ENCODE measurements at places on chromosomes 13 and 19.

GRCh38 chr19:30681162-30682100, 309.2 kb downstream of the ZNF536 start:
- no peak for DNase-seq

DNA sequence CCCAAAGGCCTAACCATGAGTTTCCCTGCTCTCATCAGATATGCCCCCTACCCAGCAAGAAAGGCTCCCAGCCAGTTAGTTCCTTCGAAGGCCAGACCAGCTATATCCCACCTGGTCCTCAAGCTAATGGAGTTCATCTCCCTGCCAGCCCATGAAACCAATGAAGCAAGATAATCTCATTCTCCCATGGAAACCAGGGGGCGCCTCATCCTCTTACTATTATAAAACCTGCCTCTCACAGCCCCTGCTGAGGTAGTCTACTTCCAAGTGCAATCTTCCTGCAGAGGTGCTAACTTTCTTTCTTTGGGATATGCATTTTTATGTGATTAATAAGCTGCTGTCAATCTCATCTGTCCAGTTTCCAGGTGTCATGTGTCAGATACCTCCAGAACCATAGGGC, 34.0 kb upstream of the ZNF573 start:
- no peak for DNase-seq

DNA sequence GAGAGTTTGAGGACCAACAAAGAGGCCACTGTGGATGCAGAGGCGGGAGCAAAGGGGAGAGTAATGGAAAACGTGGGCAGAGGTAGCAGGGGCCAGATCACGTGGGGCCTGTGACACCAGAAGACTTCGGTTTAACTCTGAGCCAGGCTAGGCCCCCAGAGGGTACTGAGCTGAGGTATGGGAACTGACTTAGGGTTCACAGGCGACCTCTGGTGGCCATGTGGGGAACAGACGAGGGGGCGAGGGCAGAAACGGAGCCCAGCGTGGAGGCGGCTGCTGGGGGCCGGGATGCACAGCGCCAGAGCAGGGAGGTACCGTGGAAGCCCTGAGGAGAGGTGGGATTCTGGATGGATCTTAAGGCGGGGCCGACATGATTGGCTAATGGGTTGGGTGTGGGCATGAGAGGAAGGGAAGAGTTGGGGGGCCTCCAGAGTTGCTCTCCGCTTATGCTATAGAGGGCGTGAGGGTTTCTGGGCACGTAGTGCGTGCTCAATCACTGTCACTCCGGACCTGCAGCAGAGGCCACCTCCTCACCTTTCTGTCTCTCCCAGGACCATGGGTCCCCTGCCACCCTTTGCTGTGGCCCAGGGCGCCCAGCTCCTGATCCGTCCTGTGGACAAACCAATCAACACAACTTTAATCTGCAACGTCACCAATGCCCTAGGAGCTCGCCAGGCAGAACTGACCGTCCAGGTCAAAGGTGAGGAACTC, 13.7 kb downstream of the PVR start:
- DNase-seq, result peak; percentile 60

DNA sequence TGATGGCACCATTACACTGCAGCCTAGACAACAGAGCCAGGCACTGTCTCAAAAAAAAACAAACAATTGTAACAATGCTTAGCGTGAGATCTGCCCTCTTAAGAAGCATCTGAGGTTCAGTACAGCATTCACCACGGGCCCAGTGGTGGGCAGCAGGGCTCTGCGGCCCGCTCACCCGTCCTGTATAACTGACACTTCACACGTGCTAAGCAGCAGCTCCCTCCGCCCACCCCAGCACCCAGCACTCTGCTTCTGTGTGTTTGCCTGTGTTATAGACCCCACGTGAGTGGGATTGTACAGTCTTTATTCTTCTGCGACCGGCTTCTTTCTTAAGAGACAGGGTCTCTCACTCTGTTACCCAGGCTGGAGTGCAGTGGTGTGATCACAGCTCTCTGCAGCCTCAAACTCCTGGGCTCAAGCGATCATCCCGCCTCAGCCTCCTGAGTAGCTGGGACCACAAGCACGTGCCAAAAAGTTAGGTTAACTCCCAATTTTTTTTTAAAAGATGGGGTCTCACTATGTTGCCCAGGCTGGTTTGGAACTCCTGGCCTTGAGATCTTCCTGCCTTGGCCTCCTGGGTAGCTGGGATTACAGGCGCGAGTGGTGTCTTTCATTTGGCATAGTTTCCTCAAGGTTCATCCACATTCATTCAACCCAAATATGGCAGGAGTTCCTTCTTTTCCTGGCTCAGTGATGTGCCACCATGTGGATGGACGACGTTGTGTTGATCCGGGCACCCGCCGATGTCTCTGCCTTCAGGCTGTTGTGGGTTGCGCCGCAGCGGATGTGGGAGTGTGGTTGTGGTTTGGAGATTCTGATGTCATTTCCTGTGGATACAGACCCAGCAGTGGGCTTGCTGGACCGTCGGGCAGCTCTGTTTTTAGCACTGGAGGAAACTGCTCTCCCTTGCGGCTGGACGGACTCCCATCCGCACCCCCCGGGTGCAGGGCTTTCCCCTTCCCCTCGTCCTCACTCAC, 170.0 kb downstream of the KDM4B start:
- DNase-seq, result peak; percentile 80

DNA sequence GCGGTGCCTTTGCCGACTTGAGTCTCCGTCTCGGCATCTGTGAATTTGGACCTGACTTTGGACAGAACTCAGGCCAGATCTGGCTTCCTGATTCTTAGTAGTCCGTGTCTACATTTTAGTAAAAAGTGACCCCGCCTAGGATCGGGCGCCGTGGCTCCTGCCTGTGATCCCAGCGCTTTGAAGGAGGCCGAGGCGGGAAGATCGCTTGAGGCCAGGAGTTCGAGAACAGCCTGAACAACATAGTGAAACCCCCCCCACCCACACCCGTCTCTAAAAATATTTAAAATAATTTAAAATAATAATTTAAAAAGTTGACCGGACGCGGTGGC, 849 bp upstream of the TCF3 start:
- DNase-seq, result no peak

DNA sequence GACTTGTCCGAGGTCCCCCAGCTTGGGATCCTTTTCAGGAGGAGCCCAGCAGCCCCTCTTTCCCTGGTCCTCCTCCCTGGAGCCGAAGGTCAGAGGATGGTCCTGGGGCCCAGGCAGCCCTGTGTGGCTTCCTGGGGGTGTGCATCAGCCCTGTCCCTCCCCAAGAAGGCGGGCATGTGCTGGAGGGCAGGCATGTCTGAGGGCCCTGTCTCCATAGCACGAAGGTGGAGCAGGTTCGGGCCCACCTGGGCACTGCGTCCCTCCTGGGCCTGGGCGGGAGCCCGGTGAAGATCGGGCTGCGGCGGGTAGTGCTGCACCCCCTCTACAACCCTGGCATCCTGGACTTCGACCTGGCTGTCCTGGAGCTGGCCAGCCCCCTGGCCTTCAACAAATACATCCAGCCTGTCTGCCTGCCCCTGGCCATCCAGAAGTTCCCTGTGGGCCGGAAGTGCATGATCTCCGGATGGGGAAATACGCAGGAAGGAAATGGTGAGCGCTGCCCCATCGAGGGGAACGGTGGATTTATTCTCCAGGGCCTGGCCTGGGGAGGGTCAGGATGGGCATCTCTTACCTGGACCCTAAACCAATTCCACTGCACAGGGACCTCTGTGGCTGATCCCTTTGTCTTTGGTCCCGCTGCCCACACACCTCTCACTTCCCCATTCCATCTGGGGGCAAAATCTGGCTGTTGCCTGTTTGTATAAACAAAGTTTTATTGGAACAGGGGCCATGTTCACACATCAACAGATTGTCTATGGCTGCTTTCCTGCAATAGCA, 10.9 kb downstream of the TIMM13 start:
- DNase-seq, result no peak

DNA sequence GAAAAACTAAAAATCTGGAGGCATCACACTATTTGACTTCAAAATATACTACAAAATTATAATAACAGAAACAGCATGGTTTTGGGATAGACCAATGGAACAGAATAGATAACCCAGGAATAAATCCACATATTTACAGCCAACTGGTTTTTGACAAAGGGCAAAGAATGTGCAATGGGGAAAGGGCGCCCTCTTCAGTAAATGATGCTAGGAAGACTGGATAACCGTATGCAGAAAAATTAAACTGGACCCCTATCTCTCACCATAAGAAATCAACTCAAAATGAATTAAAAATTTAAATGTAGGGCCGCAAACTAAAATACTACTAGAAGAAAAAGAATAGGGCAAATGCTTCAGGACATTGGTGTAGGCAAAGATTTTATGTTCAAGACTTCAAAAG, 440.5 kb upstream of the SGCG start:
- no peak for DNase-seq

- DNase-seq, result no peak
Measured at GRCh38 chr13:107743100-107743499, 472.2 kb downstream of the LIG4 start.

DNA sequence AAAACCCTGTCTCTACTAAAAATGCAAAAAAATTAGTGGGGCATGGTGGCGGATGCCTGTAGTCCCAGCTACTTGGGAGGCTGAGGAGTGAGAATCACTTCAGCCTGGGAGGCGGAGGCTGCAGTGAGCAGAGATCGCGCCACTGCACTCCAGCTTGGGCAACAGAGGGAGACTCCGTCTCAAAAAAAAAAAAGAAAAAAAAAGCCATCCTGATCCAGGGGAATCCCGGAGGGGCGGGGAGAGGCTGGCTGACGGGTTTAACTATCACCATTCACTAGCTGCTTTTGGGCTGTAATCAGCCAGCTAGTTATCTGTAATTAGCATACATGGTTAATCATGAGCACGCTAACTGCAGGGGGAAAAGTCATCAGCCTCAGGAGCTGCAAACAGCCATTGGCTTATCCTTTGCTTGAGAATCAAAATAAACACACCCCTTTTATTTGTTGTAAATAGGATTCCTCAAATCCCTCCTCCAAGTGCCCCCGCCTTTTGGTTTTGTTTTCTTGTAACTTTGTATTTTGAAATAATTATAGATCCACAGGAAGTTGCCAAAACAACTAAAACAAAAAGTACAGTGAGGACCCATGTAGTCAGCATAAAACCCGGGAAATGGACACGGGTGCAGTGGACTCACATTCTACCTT, 9.6 kb downstream of the FSD1 start:
- DNase-seq, result no peak

DNA sequence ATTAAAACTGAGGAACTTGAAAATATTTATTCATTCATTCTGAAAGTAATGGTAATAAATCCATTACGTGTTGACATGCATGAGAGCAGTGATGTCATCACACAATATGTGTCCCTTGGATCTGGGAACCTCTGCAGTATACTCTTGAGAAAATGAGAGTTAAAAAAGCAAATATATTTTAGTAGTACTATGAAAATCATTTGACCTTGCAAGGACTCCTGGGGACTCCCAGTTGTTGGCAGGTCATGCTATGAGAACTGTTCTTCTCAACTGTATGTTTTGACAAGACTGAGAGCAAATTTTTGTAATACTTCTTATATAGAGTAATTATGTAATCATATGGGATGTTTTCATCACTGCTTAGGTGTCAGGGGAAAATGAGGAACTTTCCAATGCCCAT, 249.4 kb downstream of the PCCA start:
- no peak for DNase-seq

GRCh38 chr13:25462301-25463125, 90.7 kb downstream of the ATP8A2 start:
- DNase-seq, result no peak

GRCh38 chr13:77975358-77976042, 56.9 kb upstream of the EDNRB start:
- no peak for DNase-seq

- no peak for DNase-seq
Measured at GRCh38 chr13:85557691-85558467, 241.3 kb downstream of the SLITRK6 start.

- DNase-seq, result no peak
Measured at GRCh38 chr13:46953331-46953730, 56.5 kb upstream of the HTR2A start.

GRCh38 chr13:112721198-112722104, 31.6 kb downstream of the ATP11A start:
- no peak for DNase-seq

DNA sequence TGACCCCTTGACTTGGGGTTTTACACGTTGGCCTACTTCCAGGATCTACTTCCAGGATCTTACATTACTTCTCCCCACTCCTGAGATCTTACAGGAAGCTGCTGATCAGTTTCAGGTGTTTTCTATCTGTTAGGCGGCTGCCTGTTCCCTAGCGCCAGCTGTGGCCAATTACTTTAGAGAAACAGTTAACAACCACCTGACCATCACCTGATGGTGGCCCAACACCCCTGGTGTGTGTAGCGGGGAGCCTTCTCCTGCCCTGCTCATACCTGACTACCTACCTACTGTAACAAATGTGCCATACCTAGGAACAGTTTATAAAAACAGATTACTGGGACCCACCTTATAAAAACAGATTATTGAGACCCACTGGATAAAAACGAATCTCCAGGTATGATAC, 2.8 kb upstream of the POP4 start:
- DNase-seq, result no peak

DNA sequence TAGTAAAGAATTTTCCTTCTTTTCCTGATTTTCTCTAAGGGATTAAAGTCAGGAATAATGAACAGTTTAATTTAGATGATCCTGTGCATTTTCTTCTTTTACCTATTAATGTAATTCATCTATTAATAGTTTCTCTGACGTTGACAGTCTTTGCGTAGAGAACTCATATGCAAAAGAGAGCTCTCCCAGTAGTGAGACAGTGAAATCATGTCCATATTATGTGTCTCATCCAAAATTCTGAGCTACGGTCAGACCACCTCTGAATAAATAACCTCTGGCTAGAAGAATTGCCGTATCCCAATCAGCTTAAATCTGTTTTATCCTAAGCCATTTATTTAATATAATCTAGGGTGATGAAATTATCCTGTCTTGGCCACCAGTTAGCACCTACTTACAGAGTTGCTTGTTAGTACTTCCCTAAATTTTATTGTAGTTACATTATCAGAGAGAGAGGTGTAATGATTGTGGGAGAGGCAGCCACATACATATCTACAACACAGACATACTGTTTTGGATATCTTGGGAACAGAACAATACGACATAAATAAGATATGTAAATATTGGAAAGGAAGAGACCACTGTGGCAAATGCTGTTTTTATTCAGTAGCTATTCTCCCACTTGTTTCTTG, 30.7 kb downstream of the PDS5B start:
- no peak for DNase-seq

DNA sequence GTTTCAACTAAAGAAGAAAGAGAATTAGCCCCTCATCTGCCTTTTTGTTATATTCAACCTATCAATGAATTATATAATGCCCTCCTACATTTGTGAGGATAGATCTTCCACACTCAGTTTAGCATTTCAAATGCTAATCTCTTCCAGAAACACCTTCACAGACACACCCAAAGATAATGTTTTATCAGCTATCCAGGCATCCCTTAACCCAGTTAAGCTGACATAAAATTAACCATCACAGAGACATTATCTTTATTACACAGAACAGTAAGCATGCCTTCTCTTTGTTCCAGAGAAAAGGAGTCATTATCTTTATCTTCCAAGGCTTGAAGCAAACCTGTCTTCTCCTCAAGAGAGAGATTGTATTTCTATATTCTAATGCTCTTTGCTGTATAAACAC, 53.1 kb downstream of the PCDH20 start:
- DNase-seq, result no peak

GRCh38 chr13:35984776-35985453, 146.3 kb downstream of the DCLK1 start:
- no peak for DNase-seq

- peak; percentile 84 for DNase-seq
Measured at GRCh38 chr13:19586904-19587634, 25.7 kb upstream of the TPTE2 start.

- DNase-seq, result no peak
Measured at GRCh38 chr19:17424743-17425365, 5.0 kb downstream of the MVB12A start.
